ENCODE measurements at places on chromosomes 7 and 10. TPM values are rescaled to one million over a fixed set of nuclear protein-coding genes. Genes with fewer than 3 reads are reported as not detected.

The LRRD1 gene
- total RNA-seq = not detected

The PRKAR2B gene
- total RNA-seq = 31.4 TPM

The DMTF1 gene
- total RNA-seq = 134 TPM

The FGL2 gene
- total RNA-seq = 79.6 TPM

The LRRC61 gene
- total RNA-seq = 14.0 TPM

The NAMPT gene
- total RNA-seq = 717 TPM

GRCh38 chr7:142790555-142790954, 19.8 kb downstream of the PRSS2 start:
- no peak for DNase-seq

DNA sequence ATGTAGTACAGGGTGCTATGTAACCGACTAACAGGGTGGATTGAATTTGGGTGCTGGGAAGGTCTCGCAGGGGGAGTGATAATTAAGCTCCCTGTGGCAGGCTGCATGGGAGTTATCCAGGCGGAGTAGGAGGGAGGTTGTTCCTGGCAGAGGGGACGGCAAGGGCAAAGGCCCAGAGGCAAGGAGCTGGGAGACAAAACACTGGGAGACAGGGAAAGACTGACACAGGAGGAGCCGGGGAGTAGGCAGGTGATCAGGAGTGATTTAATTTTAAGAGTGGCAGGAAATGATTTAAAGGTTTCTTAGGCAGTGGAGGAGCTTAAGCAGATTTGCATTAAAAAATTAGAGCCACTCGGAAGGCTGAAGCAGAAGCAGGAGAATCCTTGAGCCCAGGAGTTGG, 40.7 kb upstream of the LEP start:
- DNase-seq = no peak

DNA sequence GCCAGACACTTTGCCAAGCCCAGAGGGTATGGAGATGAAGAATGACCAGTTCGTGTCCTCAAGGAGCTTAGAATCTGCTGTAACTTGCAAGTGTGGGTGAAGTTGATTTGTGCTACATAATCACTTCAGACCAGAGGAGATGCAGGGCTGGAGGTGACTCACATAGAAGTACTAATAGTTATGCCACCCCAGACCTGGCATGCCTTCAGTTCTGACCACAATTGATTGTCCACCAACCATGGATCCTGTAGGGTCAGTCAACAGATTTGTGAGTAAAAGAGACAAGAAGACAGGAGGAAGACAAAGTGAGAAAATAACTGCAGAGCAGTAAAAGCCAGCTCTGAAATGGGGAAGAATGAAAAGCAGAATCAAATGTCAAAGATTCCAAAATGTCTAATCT, 51.2 kb upstream of the BMPER start:
- no peak for DNase-seq

GRCh38 chr7:87704590-87704989, 76.4 kb downstream of the RUNDC3B start:
- no peak for DNase-seq

GRCh38 chr7:79713276-79713675, 259.8 kb upstream of the MAGI2 start:
- DNase-seq = no peak

GRCh38 chr10:14358886-14359573, 28.3 kb upstream of the FRMD4A start:
- no peak for DNase-seq

GRCh38 chr10:98349508-98349922, 65.5 kb downstream of the PYROXD2 start:
- DNase-seq = peak; percentile 87

DNA sequence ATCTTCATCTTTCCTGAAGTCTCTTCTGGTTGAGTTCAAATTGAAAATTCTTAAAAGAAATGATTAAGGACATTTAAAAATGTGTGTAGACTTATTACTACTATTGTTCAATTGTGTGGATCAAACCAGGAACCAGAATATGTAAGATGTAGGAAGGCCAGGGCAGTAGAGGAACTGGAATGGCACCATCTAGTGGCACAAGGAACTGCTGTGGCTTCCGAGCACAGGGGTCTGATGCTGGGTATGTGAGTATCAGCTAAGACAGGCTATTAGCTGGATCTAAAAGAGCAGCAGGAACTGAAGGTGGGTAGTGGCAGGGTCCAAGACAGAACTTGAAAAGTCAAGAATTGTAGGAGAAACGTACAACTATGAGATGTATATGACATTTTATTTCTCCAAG, 247.3 kb downstream of the SEMA3A start:
- no peak for DNase-seq

DNA sequence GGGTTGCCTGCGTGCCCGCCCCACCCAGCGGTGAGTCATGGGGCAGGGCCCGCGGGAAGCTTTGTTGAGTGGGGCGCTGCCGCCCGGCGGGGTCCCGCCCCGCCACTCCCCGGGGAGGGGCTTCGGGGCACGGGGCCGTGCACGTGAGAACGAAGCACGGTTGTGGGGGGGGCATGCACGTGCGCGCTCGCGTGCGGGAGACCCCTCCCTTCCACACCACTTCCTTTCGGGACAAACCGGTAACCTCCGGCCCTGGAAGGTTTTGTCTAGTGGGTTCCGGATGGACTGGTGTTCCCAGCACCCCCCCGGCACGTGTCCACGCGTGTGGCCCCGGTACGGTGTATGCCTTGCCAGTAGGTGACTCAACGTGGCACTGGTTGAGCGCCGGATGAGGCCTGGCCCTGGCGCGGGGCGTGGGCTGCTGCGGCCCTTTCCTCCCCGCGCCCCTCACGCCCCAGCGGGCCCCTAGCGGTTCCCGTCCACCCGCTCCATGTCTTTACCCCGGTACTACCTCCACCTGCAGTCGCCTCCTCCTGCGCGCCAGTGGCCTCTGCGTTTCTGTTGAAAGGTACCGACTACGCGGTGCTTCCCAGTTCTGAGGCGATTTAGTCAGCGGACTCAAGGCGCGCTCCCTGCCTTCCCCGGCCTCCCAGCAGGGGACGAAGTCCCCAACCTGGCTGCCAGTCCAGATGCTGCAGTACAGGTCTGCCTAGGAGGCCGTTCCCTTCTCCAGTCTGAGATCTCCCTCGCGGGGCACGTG, 3.1 kb downstream of the ADIRF start:
- peak; percentile 96 for DNase-seq

GRCh38 chr7:127382301-127383085, 10.0 kb downstream of the ZNF800 start:
- DNase-seq = no peak

DNA sequence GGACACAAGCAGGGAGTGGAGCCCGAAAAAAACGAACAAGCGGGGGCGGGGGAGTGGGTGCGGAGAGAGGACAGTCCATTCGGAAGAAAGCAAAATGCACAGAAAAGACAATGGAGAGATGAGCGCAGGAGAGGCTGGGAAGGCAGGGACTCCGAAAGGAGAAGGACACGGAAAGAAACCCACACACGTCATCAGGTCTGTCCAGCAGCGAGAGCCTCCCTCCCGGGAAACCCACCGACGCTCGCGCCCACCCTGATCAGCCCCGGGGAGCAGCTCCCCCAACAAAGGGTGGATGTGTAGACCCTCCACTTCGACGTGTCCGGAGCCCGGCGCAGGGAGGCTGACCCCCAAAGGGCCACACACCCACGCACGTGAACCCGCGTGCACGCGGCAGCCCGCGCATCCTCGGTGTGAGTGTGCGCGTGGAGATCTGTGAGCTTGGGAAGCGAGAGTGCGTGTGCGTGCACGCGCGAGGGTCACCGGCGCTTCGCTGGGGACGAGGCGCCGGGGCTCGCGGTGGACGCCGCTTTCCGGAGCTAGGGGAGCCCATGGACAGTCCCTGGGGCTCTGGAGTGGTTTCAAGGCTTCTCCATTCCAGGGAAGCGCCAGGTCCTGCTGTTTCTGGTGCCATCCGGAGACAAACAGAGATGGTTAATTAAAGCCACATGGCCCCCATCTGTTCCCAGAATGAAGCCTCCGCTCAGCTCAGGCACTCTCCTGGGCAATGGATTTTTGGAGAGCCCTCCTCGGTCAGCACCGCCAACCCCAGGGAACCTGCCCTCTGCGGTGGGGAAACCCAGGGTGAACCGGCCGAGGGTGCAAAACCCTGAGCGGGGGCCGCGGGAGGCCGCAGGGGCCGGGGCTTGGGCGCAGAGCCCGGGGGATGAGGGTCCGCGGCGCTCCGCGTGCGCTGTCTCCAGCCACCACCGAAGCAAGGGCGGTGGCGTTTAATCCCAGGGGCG, 916 bp downstream of the LAMB1 start:
- DNase-seq = peak; percentile 73

DNA sequence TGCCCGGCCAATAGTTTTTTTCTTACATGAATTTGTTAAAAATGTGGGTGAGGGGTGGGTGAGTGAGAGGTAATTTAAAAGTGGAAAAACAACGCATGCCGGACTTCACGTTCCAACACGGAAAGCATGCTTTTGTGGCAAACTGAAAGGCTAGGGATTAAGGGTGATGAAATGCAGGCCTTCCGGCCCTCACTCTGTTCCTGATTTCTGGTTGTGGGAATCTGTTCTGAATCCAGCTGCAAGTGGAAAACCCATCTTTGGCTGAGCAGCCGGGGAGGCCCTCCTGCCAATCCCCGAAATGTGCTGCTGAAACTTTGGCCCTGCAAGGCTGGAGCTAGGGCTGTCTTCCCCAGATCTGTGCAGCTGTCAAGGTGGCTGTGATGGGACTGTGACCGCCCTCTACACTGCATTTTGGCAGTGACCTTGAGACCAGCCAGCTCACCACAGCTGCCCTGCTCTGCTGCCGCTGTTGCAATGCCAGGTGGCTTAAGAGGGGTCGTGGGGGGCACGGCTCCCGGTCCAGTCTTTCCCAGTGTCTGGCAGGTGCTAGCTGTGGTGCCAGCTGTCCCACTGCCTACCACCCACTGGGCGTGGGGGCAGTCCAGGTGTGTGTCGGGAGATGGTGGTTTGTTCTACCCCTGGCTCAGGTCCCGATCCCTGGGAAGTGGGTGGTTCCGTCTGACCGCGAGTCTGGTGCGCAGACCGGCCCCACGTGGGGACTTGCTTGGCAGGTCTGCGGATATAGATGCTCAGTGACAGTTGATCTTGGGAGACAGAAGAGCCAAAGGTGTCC, 39.0 kb downstream of the TET1 start:
- DNase-seq = peak; percentile 75

DNA sequence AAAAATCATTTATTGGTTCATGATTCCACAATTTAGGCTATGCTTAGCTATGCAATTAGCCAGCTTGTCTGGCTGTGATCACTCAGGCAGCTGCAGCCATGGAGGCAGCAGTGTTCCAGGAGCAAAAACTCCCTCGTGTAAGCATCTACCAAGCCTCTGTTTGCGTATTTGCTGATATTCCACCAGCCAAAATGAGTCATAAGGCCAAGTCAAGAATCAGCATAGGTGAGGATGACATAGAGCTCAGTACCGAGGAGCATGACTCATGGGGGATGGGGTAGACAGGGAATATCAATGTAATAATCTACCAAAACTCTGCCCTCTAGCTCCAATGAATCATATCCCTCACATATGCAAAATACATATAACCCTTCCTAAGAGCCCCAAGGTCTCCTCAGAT, 63.3 kb downstream of the IMMP2L start:
- no peak for DNase-seq

DNA sequence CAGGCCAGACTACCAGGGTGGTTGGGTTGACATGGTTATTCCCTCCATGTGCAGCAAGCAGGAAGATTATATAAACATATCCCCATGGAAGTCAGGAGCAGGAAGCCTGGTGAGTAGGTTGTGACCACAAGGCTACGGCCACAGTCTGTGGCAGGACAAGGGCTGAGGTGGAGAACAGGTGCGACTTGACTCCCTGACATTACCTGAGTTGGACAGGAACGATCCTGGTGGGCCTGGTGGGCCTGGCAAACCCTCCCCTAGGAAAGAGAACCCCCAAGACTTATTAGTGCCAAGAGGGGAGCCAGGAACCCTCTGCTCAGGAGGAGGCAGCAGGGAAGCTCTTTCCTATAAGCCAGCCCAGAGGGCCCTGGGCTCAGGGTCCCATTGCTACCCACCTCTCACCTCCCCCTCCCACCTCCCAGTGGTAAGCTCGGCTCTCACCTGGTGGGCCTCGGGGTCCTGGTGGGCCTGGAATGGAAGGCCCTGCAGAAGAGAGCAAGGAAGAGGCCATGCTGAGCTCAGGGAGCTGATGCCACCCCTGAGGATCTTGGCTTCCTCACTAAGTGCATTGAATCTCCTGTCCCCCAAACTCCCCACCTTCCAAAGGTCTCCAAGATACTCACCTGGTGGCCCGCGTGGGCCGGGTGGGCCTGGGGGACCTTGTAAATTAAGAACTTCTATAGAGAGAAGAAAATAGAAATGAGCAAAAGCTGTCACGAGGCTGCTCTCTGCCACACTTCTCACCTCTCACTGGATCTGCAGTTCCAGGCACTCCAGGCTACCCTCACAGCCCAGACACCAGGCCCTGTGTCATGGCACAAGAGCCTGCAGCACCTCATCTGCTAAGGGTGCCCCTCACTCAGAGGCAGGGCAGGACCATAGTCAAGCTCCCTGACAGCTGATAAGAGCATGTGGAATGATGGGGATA, 44.6 kb downstream of the COL17A1 start:
- DNase-seq = no peak

- no peak for DNase-seq
Observed at GRCh38 chr10:70162892-70163201, 7.5 kb downstream of the SAR1A start.

DNA sequence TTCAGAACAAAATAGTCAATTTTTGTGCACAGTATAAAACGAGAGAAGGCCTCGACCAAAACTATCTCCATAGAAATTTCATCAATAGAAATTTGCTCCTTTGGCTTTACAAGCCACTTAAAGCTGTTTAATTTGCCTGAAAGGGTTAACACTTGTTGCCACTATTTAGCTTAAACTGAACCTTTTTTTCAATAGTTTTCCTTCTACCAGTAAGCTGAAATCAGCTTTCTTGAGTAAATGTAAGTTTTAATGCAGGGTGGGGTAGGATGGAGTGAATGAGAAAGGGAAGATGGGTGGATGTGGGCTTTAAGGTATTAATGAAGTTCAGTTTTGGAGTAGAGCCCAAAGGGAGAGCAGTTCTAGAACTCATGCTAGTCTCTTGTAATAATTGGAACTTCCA, 39.5 kb downstream of the ARL4A start:
- no peak for DNase-seq

- no peak for DNase-seq
Observed at GRCh38 chr7:55052081-55052480, 33.3 kb downstream of the EGFR start.

DNA sequence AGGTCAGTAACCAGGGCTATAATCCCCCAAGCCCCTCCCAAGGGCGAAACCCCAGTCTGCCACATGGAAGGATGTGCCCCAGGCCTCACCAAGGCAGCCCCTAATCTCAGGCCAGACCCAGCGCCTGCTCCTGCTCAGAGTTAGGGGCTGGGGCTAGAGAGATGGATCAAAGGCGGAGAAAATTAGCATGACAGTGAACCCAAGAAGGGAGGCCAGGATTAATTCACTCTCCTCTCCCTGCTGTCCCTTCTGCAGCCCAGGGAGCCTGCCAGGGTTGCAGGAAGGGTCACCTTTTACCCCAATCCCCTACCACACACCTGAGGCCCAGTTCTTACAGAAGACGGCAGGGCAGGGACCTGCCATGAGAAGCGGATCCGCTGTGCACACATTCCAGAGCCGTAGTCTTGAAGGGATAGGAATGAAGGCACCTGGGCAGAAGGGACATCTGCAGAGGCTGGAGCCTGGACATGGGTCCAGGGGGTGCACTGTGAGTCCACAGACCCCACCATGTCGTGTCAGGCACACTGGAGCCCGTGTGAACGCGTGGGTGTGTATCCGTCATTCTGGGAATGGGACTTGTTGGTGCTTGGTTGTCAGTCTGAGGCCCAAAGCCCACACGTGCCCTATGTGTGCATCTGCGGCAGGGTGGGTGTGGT, 11.9 kb upstream of the ZMIZ1 start:
- peak; percentile 53 for DNase-seq

GRCh38 chr10:95537542-95537927, 23.6 kb downstream of the SORBS1 start:
- DNase-seq = no peak
